Right lobe of liver (tissue), 6 donors: ENCODE measurements at places on chromosomes 2 and 18.
A peak's percentile ranks its signal among the peaks of the same experiment; 100 is the strongest.

DNA sequence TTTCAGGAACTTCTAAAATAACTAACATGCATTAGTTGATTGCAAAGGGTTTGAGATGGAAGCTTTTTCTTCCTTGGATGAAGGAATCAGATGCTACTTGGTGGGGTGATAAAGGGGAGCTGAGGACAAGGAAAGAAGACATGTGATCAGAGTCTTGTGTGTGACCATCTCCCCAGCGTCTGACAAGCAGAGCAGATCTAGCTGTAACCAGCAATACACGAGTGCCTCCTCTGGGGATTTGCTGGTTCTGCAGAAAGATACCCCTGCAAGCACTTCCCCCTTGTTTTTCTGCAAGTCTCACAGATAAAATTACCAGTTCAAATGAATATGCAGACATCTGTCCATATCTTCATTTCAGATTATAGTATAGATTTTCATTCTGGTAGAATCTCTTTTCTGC lies 2.7 kb downstream of the CDH7 start:
- no peak for DNase-seq

DNA sequence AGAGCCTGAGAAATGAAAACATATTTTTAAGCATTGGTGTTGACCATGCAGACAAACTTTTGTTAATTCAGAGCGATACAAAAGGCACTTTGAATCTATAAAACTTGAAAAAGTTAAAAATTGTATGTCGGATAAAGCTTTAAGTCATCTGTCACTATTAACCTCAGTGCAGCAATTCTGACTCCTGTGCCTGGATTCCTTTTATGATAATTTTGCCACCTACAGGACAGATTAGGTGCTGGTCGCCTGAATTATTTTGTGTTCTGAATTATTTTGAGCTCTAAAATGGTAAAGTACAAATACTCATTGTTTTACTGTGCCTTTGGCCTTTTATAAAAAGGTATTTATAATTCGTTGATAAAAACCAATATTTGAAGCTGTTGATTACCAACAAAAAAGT lies 19.4 kb upstream of the RNF138 start:
- DNase-seq = no peak

GRCh38 chr2:6578416-6578815 lies 287.3 kb downstream of the CMPK2 start:
- DNase-seq = no peak

DNA sequence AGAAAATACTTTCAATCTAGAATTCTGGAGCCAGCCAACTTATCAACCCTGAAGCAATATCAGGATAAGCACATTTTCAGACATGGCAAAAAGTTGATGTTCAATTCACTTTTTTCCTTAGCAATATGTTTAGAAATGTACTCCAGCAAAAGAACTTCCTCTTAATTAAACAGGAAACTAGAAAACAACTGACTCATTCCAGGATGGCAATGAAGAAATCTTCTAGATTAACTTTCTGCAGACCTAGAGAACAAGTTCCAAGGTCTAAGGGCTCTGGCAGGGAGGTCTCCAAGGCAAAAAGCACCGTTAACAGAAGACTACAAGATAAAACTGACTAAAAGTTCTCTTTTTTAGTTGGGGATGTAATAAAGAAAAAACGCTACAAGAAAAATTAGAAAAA lies 69.2 kb upstream of the VWC2L start:
- DNase-seq = no peak

DNA sequence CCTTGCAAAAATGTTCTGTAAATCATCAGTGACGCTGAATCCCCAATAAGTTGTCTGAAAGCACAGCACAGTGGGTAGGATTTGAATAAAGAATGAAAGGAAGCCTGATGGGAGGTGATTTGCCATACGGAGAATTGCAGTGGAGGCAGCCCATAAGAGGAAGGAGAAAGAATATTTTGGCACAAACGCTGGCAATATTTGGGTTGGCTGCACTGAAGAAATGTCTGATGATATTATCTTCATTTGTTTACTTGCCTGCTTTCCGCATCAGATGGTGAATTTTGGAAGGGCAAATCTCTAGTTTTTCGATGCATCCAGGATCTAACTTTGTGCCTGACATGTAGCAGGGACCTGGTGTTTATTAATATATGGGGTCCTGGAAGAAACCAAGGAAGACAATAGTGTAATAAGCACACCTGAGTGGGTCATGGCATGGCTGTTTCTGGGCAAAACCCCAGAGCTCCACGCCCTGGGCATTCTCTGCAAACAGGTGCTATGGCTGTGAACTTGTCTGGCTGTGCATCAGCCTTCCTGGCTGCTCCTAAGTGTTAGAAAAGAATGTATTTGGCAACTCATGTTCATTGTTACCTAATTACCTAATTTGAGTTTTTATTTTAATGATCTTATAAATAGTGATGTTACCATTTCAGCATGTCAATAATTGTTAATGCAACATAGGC lies 5.9 kb downstream of the GALR1 start:
- no peak for DNase-seq

DNA sequence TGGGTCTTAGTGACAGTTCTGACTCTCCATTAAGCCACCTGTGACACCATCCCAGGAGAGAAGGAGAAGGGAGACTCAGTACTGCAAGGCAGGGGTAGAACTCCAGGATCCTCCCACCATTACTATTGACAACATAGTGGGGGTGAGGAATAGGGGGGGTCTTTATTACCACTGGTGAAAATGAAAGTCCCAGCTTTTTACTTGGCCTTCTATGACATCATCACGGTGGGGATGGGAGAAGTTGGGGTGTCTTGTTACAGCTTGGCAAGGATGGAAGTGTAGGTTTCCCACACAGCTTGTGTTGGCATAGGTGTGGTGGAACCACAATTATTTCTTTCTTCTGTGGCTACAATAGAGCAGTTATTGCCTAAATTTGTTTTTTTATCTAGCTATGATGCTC lies 203.9 kb upstream of the DTNA start:
- no peak for DNase-seq

DNA sequence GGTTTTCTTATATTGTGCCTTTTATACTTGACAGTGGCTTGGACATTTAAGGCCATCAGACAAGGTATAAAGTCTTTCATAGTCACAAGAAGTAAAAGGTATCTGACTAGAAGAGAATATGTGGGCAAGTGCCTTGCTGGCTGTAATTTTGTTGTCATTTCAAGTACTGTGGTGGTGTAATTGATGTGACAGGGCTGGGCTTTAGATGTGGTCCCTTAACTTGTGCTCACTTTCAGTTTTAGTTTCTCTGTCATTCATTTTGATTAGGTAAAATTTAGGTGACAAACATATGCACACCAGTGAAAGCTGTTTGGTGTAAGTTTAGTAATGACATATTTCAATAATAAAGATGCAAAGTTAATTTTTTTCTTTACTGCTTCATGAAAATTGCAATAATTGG lies 31.2 kb upstream of the TBR1 start:
- DNase-seq = no peak

DNA sequence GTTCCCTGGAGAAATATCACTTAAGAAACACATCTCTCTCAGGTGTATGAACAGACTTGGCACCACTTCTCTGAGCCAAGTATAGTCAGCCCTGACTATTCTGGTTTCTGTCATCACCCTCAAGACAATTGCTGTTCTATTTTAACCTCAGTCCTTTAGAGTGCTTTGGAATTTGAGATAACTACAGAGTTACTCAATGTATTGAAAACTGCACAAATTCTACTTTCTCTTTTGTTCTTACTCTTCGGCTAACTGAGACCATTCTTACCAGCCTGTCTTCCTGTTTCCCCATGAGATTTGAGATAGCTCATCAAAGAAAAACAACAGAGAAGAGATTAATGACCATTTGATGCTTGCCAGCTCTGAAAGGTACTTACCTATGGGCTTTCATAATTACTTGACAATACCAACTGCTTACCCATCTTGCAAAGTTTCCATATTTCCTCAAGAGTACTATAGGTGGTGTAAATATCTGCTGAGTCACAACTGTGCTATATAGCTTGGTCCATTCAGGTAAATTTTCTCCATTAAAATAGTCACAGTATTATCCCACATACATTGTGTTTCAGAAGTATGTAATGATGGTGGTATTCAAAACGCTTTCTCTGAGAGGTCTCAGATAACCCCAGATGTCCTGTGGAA lies 467.5 kb upstream of the CHST9 start:
- DNase-seq = no peak

GRCh38 chr2:24045511-24046508 lies 1.4 kb downstream of the WDCP start:
- no peak for DNase-seq

DNA sequence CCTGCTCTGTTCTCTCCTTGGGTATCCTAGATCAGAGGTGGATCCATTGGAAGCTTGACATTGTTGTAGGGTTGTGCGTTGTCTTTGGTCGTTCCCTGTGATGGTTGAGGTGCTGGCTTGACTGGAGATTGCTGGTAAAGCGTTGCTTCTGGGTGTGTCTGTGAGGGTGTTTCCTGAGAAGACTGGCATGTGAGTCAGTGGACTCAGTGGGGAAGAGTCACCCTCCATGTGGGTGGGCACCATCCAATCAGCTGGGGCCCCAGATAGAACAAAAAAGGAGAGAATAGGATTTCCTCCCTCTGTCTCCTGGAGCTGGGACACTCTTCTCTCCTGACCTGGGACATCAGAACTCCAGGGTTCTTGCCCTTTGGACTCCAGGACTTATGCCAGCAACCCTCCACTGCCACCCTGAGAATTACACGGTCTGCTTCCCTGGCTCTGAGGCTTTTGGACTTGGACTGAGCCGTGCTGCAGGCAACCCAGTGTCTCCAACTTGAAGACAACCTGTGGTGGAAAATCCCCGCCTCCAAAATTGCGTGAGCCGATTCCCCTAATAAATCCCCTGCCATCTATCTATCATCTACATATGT lies 14.8 kb upstream of the REEP1 start:
- no peak for DNase-seq

- DNase-seq = peak; percentile 34
These were observed 276.1 kb upstream of the NCKAP5 start for GRCh38 chr2:133844214-133844892.

GRCh38 chr2:75003276-75003675 lies 44.8 kb downstream of the POLE4 start:
- peak; percentile 56 for DNase-seq

- DNase-seq = peak; percentile 67
These were observed 1.0 kb downstream of the ZCCHC2 start for GRCh38 chr18:62523631-62524439.

DNA sequence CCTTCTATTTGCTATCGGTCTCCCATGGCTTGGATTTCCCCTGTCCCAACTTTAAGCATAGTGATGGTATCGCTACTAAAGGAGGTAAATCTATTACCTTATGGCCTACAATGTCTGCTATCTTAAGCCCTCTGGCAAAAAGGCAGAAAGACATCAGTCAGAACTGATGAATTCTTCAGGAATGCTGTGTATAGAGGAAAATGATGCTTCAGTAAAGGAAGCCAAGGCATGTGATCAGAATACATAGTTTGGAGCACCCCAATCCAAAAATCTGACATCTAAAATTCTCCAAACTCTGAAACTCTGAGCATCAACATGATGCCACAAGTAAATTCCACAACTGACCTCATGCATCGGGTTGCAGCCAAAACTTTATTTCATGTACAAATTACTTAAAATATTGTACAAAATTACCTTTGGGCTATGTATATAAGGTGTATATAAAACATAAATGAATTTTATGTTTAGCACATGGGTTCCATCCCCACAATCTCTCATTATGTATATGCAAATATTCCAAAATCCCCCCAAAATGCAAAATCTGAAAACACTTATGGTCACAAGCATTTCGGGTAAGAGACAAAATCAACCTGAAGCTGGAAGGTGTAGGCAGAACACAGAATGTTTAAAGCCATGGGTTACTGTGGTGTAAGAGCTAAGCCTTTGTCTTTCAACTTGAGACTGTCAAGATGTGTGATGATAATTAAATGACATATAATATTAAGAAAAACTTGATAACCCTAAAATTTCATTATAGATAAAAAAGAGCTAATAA lies 66.2 kb downstream of the CUL3 start:
- no peak for DNase-seq

DNA sequence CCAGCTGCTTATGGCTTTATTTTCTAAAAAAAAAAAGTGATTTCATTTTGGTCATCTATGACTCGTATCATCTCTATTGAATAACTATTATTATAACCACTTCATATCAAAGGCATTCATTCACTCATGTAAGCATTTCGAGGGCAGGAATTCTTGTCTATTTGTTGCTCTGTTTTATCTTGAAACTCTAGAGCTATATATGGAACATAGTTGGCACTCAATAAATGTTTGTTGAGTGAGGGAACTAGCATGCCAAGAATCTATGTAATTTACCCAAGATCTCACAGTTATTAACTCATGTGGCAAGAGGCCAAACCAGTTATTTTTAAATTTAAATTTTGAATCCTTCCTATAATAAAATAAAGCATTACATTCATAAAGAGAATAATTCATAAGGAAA lies 470.1 kb downstream of the TMX3 start:
- DNase-seq = no peak

DNA sequence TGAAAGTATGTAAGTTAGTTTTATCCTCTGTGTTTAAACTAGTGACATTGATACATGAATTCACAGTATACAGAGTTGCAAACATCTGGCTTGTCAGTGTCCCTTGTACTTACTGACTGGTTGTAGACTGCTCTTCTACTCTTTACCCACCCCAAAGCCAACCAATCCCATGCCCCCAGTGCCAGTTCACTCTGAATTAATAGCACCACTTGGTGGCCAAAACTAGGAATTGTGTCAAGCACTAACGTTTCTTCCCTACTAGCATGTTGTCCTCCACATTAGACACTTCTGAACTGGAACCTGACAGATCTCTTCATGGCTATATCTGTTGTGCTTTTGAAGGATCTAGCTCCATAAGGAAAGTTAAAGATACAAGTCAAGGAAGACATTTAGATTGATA lies 27.2 kb upstream of the OTX1 start:
- no peak for DNase-seq

DNA sequence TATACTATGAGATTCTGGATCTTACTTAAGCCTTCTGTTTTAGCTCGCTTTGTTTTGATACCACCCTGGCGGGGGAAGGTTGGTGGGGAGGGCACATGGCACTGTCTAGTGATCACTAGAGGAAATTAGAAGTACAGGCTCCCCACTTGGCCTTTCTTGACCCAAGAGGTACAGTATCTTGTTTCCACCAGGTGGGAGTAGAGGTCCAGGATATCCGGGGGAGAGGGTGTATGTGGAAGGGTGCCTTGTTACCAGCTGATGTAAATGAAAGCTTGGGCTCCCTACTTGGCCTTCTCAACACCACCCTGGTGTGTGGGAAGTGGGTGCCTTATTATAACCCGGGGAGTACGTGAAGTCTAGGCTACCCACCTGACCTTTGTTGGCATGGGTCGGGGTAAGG lies 7.5 kb downstream of the GALNT1 start:
- DNase-seq = no peak

GRCh38 chr2:220835583-220835982 lies 736.5 kb downstream of the EPHA4 start:
- DNase-seq = no peak

- no peak for DNase-seq
These were observed 142.9 kb downstream of the CCDC102B start for GRCh38 chr18:68940754-68941153.

- no peak for DNase-seq
These were observed 113.0 kb downstream of the EFEMP1 start for GRCh38 chr2:55810622-55811020.
